ENCODE measurements at places on chromosomes 6 and 20.
A peak's percentile ranks its signal among the peaks of the same experiment; 100 is the strongest.

DNA sequence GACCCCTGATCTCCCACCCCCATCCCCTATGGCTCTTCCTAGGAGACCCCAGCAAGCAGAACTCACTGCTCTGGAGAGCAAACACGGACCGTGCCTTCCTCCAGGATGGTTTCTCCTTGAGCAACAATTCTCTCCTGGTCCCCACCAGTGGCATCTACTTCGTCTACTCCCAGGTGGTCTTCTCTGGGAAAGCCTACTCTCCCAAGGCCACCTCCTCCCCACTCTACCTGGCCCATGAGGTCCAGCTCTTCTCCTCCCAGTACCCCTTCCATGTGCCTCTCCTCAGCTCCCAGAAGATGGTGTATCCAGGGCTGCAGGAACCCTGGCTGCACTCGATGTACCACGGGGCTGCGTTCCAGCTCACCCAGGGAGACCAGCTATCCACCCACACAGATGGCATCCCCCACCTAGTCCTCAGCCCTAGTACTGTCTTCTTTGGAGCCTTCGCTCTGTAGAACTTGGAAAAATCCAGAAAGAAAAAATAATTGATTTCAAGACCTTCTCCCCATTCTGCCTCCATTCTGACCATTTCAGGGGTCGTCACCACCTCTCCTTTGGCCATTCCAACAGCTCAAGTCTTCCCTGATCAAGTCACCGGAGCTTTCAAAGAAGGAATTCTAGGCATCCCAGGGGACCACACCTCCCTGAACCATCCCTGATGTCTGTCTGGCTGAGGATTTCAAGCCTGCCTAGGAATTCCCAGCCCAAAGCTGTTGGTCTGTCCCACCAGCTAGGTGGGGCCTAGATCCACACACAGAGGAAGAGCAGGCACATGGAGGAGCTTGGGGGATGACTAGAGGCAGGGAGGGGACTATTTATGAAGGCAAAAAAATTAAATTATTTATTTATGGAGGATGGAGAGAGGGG, 1.4 kb downstream of the LTA start:
- no peak for DNase-seq

GRCh38 chr6:3786141-3786540, 34.6 kb upstream of the PXDC1 start:
- no peak for DNase-seq

- no peak for DNase-seq
Observed at GRCh38 chr6:122903266-122903915, 92.6 kb upstream of the CLVS2 start.

DNA sequence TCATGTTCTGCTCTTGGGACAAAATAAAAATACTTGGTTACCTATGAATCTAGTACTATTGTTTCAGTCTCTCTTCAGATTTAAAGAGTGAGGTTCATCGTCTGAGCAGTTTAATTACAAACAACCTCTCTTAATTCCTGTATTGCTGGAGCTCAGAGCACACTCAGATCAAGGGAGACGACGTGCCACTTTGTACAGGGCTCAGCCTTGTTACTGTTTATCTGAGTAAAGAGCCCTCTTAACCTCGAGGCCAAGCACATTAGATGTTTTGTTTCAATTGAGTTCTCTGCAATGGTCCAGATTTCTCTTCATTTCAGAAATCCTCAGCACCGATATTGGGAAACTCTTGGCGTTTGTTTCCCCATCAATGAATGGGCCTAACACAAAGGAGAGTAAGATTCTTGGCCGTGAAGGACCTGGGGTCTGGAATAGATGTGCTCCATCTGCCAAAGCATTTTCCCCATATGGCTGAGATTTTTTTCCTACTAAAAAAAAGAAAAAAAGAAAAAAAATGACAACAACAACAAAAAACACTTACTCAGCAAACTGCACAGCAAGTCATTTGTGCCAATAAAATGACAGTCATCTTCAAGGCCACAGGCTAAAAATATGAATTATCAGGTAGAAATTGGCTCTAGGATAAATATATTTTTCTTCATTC, 82.6 kb upstream of the CCN6 start:
- no peak for DNase-seq

DNA sequence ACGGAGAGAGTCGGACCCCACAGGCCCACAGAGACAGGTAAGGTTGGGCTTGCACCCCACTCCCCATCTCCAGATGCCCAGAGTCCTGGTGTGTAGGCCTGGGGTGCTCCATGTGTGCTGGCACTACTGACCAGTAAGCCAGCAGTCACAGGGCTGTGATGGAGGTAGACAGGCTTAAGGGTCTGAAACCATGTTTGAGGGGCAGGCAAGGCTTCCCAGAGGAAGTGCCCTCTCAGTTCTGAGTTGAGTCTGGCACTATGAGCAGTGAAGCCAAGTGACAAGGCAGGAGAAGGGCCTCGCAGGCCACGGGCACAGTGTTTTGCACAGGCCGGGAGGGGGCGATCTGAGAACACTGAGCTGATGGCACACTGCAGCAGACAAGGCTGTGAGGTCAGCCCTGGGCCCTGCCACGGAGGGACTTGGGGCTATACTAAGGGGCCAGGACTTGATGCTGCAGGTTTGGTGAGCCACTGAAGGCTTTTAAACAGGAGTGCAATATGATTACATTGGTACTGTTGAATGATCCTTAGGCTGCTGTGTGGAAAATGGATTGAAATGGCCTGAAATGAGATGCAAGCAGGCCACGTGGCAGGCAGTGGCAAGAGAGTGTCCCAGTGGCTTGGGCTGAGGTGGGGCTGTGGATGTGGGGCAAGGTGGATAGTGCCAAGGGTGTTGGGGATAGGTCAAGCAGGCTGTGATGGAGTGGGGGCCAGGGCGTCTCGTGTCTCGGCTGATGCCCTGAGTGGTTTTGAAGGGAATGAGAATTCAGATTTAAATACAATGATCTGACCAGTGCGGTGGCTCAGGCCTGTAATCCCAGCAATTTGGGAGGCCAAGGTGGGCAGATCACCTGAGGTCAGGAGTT, 20.3 kb downstream of the TTBK1 start:
- peak; percentile 57 for DNase-seq

DNA sequence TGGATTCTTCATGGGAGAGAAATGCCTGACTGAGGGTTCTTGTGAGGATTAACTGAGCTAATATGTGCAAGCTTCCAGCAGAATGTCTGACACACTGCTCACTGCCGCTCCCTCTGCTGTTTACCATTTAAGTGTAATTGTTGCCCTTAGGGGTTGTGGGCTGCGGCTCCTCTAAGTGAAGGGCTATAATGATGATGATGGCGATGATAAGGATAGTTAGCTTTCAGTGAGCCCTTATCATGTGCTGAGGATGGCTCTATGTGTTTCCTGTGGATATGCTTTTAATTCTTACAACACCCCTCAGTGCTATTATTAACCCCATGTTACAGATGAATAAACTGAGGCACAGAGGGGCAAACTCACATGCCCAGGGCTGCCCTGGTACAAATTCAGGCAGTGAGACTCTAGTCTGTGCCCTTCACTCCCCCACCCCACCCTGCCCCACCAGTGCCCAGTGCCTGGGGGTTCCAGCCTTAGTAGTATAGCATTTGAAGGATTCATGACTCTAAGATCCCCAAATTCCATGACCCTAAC, 33.4 kb downstream of the TGM2 start:
- no peak for DNase-seq

DNA sequence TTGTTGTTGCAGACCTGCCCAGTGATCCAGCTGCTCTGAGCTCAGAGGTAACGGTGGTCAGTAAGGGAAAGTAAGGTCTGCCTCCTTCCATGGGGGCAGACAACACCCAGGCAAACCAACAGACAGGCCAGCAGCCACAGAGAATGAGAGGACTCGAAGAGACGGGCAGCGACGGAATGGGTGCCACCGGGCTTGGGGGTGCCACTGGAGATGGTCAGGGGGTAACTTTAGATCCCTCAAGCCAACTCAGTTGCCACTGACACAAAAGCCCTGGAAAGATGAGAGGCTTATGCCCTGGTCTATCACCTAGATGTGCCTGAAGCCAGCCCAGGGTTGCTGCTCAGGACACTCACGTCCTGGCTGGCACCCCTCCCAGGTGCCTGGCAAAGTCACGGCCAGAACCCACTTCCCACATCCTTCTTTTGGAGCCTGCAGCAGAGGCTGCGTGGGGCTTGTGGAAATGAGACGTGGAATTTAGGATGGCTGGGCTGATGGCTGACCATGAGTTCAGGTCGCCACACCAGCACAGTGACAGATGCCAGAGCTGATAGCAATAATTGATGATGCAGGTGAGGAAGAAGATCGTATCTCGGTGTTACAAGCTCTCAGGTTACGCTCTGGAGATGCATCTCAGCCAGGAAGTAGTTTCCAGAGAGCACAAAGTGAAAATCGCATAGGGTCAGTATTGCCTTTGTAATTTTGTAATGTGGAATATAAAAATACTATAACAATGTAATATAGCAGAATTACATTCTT, 209.1 kb downstream of the SYNDIG1 start:
- no peak for DNase-seq

GRCh38 chr6:134739299-134740026, 210.4 kb downstream of the ALDH8A1 start:
- DNase-seq, result no peak

DNA sequence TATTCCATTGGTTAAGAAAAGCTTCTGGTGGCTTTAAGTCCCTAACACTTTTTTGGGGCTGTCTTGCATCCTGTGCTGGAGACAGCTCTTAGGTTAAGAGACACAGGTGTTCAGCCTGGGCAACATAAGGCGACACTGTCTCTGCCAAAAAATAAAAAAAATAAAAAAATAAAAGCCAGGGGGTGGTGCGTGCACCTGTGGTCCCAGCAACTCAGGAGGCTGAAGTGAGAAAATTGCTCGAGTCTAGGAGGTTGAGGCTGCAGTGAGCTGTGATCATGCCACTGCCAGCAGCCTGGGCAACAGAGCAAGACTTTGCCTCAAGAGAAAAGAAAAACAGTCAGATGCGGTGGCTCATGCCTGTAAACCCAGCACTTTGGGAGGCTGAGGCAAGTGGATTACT, 55.6 kb upstream of the ZMYND8 start:
- DNase-seq, result no peak

DNA sequence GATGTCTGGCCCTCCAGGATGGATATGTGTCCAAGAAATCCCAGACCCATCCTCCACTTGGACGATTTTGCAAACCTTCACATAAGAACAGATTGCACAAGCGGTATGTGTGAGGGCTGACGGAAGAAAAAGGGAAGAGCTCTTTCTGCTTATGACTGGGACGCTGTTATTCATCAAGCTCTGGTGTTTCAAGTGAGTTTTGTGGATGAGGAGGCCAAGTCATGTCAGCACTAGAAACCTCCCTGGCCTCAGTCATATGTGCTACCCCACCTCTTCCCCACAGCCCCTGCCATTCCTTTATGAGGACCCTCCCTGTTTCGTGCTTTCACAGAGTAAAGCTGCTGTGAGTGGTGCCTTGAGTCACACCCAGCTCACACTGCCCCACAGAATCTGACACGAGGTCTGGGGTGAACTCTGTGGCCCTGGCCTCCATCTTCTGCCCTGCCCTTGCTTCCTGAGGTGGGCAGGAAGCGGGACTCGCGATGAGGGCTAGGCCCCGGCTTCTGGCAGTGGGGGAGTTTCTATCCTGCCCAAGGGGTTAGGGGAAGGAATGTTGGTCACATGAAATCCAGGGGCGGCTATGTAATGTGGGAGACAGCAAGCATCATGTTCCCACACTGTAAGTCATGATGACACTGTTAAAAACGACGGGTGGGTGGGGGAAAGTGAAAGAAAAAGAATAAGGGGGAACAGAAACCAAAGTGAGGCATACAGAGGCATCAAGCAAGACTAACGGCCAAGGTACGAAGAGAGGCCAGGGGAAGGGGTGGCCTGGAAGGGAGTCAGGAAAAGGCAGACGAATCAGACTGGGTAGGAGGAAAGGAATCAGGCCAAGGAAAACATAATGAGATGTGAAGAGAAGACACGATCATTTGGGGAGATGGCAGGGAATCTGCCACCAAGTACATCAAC, 78.1 kb downstream of the PRDM1 start:
- no peak for DNase-seq

DNA sequence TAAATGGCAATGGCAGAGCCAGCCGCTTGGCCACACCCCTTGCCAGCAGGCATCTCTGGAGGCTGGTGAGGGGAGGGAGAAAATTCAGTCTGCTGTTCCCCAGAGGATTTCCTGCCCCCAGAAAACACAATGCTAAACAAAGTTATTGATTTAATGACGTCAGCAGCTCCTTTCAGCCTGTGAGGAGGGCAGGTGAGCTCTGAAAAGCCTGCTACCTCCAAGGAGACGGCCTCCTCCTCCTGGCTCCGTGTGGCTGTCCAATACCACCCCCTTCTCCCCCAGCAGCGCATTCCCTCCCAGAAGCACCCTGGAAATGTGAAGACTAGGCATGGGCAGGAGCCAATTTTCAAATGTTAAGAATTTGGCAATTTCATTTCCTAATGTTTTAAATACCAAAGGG, 393.1 kb downstream of the ZFAND3 start:
- DNase-seq, result no peak

- DNase-seq, result no peak
Observed at GRCh38 chr6:113363866-113364265, 493.3 kb upstream of the MARCKS start.

DNA sequence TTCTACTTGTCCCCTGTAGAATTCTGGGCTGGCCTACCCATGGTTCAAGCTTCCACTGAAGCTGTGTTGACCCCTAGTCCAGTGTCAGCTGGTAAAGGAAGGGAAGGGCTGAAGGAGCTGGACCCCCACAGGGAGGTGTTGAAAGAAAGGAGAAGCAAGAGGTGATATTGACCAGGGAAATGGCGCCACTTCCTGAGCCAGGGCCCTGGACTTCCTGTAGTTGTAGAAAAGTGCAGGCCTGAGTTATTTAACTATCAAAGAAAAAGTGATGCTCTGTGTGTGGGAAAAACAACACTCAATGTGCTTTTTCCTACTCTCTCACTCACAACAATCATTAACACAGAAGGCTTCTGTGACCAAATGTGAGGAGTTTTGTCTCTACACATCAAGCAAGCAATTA, 60.0 kb upstream of the IER3 start:
- no peak for DNase-seq

GRCh38 chr6:29892696-29893095, 49.6 kb upstream of the HLA-A start:
- DNase-seq, result no peak

DNA sequence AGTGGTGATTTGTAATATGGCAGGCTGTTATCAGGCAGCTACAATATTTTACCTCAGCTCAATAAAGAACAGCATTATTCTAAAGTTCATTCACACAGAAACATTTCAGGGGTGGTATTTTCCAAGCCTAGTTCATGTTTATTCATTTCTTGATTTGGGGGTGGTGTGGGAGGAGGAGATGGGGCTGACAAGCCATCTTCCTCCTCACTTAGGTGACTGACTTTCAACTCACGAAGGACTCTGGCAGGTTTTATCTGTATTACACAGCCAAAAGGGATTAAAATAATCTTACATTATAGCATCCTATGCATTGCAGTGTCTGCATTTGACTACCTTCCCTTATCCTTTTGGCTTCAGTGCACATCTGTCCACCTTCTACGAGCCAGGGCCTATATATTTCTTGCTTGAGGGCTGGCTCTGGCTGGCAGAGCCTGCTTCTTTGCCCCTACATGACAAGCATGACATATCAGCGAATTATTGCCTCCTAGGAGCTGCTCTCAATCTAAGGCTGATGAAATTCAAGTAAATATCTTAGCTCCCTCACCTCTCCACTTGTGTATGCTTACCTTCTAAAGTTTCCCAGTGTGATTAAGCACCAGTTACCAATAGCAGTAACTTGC, 20.0 kb downstream of the KHDRBS2 start:
- no peak for DNase-seq
